ENCODE measurements at places on chromosomes 7 and 10.

GRCh38 chr10:110032801-110033700 is 25.3 kb downstream of the ADD3 start:
- no peak for DNase-seq

DNA sequence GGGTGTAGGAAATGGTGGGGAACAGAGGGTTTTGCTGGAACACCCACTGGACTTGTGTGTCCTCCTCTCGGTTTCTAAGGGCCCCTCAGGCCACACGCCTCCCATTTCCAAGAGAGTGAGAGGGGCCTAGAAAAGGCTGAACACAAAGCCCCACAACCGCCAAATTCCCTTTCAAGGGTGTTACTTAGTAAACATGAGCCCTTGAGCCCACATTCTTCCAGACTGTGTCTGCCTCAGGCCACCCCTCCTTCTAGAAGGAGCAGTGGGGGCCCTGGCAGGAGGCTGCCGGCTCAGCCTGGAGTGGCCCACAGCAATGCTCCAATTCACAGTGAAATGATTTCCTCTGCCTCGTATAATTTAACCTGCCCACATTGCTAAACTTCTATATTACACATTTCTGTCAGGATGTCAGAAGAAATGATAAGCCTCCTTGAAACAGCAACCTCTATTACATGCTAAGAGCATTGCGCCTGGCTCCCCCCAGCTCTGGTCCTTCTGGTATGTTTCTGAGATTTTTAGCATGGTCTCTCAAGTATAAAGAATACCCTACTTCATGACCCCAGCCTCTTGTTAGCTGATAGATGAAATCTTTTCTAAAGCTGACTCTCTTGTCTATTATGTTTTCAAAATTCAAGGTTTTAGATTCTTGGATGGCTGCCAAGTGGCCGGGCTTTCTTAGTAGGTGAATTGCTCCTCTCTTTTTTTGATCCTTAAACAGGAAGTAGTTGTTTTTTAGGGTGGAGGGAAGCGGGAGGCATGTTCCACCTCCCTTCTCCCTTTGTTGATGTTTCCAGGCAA is 673.9 kb upstream of the GALNT17 start:
- no peak for DNase-seq

DNA sequence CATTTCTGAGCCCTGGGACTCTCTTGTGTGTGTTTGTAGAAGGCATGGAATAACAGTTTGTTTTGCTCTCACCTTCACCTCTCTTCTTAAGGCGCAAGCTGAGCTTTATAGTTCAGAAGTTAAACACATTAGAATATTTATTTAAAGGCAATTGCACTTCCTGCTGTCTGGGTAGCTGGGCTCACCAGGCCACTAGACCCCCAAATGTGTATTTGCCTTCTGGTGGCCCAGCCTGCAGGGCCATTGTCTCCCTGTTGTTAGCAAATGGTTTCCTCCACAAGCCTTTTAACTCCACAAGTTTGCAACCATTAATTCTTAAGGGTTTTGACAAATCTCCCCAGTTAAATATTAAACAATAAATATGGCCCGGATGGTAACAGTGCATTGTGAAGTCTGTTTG is 31.1 kb upstream of the NEUROD6 start:
- DNase-seq: no peak

DNA sequence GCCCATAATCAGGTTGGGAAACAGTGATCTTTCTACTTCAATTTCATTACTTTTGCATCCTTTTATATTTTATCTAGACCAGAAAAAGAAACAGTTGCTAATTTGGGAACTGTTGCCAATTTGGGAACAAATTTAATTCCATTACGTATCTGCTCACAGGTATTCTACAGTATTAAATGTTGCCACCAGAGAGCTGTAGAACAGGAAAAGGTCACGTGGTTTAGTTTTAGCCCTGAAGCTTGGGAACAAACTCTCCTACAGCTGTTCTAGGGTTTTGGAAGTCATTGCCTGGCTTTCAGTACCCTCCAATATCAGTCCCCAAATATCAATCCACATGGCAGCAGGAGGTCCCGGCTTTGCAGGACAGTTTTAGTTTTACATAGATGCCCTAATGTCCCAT is 172.7 kb downstream of the DGKI start:
- no peak for DNase-seq

- no peak for DNase-seq
Measured at GRCh38 chr7:26070290-26070689, 81.7 kb upstream of the NFE2L3 start.

DNA sequence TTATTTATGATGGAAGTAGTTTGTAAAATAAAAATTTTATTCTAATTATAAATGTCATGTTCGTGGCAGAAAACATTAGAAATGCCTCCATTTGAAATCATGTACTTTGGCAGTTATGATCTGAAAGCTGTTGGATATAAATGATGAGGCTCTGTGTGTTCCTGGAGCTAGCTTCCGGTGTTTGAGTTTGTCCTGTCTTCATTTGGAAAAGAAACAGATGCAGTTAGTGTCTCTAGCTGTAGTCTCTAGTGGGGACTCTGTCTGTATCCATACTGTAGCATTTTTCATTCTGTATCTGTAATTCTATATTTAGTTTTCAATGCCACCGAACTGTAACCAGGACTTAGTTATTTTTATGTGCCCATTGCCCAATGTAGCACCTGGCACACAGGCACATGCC is 197.0 kb upstream of the FZD1 start:
- no peak for DNase-seq

DNA sequence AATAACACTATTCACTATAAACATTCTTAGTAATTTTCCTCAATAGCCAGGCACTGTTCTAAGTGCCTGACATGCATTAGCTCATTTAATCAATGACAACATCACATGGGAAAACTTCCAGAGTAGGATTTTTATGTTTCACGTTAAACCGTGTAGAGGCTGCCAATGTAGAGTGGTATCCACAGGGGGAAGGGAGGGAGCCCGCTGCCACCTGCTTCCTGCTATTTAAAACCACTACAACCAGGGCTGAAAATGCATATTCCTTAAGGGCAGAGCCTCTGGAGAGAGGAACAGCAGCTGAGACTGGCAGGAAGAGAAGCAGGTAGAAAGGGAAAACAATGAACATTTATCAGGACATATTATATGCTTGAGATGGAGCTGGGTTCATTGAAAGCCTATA is 684.3 kb upstream of the AUTS2 start:
- no peak for DNase-seq

DNA sequence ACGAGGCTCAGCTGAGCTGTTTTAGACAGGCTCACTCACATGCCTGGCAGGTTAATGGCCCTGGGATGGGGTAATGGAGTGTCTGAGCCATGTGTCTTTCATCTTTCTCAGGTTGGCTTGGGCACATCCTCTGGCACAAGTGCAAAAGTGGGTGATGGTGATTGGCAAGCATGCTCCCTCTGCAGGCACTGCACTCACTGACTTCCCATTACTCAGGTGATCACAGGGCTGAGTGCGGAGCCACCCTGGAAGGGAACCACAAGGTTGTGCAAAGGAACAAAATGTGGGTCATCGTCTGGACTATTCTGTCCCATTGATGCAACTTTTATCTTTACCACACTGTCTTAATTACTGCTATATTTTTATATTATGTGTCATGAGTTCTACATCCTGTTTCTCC is 244.1 kb upstream of the AKR1E2 start:
- DNase-seq: no peak

DNA sequence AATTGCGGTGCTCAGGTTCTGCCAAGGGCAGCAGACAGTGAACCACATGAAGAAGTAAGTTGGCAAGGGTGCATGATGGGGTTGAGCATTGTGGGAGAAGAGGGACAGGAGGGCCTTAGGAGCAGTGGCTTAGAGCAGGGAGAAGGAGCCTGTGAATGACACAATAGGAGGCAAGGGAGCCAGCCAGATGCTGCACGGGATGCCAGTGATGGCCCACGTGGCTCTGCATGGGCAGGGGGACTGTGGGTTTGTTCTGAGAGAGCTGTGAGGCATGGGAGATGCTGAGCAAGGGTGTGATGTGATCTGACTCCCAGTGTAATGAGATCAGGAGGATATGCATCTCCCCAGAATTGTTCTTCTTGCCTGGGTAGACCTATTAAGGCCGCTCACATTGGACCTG is 60.9 kb downstream of the C10orf90 start:
- DNase-seq: no peak

DNA sequence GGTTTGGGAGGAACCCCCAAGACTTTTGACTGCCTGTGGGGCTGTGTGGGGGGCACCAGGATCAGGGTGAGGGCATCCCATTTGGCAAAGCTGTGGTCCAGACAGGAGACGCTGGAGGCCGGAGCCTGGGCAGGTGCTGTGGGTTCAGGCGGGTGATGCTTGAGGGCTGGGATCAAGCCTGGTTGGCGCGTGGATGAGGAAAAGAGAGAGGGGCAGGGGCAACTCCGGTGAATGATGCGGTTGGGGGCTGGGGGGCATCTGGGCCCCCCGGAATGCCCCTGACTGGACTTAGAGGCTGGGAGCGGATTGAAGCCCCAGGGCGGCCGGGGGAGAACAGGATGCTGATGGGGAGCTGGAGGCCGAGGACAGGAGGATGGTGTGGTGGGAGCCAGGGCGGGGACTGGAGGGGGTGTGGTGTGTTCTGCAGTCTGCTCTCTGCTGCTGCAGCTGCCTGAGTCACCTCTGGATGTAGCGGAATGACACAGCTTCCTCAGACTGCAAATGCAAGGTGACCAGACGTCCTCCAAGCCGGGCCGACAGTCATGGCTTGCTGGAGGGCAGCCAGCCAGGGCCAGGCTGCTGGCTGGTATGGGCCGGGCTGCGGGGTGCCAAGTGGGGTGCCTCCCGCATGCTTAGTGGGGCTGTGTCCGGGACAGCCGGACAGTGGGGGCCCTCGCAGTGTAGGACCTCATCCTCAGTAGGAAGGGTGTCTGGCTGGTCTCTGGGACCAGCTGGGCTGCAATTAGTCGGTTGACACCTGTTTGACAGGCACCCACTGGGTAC is 3.2 kb downstream of the MAFK start:
- no peak for DNase-seq

GRCh38 chr10:94012834-94013233 is 19.1 kb downstream of the PLCE1 start:
- no peak for DNase-seq

DNA sequence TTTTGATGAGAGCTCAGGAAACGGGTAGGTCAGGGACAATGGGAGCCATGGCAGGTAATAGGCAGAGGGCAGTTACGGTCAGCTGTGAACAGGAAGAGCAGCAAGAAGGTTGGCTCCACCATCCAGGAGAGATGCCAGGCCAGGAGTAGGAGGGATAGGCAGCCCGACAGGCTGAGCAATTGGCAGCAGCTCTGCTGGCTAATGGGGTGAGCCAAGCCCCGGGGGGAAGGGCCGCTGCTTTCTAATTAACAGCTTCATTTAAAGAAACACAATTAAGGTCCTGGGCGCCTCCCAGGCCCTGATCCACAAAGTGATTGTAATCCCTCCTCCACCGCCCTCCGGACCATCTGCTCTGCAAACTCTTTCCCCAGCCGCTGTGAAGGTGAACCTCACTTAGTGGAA is 23.7 kb downstream of the SH2B2 start:
- DNase-seq: no peak

DNA sequence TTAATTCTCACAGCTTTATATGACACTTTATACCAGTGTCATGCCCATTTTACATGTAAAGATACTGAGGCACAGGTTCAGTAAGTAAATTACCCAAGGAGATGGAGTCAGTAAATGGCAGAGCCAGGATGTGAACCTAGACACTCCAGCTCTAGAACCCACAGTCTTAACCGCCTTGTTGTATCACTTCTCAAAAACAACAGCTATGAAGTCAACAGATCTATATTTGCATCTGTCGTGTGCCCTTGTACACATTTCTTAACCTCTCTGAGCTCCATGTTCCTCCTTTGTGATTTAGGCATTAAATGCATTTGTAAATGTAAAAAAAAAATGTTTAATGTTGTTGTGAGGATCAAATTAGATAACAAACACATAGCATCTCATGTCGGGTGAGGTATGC is 716.2 kb downstream of the SUGCT start:
- no peak for DNase-seq

DNA sequence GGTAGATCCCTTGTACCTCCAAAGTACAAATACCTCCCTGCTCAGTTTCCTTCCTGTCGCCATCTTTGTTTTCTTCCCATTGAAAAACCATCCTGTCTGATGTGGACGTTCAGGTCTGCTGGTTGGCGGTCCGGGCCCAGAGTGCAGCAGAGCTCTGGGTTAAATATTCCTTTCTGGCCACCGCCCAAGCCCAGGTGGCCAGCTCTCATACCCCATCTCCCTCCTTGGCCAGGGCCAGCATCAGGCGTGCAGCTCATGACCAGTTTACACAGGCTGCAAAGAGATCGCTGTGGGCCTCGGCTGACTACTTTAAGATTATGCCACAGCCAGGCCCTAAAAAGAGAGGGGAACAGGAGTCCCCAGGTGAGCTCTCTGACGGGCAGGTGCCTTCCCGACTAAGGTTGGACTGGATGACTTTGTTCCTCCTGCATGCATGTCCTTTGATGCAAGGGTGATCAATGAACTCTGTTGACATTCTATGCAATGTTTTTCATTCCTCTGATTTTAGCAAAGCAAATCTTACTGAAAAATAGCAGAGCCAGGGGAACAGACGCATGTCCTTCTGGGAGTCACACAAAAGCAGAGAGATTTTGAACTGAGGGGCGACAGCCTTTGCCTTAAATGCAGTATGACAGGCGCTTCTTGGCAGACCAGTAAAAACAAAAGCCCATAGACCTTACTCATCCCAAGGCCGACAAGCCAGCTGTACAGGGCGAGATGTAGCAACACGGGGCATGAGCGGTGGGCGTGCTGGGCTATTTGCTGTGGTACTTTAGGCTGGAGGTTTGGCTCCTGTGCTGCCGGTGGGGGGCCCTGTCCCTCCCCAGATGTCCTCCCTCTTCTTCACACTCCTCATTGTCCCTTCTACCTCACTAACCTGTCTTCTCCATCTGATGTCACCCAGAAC is 33.3 kb upstream of the SH2B2 start:
- DNase-seq: no peak

GRCh38 chr7:151018421-151019129 is 5.7 kb downstream of the ATG9B start:
- no peak for DNase-seq

DNA sequence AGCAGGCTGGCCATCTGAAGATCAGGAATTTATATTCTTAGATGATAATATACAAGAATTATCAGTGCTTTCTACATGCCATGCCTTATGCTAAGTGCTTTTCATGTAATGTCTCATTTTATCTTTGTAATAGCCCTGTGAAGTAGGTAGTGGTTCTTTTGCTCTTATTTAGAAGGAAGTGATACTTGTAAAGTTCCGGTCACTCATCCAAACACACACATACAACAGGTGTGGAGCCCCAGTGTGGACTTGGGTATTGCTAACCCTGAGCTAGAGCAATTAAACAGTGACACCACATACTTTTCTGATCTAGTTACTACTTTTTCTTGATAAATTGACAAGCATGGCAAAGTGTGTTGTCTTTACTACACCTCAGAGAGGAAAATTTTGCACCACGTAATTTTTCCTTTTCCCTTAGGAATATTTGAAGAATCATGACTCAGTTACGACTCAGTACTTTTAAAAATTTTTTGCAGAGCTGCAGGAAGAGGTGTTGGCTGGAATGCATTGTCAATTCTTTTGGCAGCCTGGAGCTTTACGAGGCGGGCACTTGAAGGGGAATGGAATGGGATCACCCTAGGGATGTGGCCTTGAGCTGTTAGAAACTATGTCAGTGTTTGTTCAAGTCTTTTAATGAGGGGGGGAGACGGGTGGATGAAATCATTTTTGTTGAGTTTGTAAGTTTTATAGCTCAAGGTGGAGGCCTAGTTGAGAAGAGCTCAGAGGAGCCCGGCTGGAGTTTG is 212.5 kb upstream of the CELF2 start:
- DNase-seq: no peak

GRCh38 chr10:31620226-31621151 is 301.5 kb downstream of the ZEB1 start:
- DNase-seq: no peak

All from stimulated activated CD8-positive, alpha-beta memory T cell treated with anti-CD3 and anti-CD28 coated beads, Interleukin-12 subunit alpha, Interleukin-12 subunit beta, amount 100 ng/mL, for 1 hour (primary cell).